ENCODE measurements at places on chromosomes 11 and 22.
A peak's percentile ranks its signal among the peaks of the same experiment; 100 is the strongest.

DNA sequence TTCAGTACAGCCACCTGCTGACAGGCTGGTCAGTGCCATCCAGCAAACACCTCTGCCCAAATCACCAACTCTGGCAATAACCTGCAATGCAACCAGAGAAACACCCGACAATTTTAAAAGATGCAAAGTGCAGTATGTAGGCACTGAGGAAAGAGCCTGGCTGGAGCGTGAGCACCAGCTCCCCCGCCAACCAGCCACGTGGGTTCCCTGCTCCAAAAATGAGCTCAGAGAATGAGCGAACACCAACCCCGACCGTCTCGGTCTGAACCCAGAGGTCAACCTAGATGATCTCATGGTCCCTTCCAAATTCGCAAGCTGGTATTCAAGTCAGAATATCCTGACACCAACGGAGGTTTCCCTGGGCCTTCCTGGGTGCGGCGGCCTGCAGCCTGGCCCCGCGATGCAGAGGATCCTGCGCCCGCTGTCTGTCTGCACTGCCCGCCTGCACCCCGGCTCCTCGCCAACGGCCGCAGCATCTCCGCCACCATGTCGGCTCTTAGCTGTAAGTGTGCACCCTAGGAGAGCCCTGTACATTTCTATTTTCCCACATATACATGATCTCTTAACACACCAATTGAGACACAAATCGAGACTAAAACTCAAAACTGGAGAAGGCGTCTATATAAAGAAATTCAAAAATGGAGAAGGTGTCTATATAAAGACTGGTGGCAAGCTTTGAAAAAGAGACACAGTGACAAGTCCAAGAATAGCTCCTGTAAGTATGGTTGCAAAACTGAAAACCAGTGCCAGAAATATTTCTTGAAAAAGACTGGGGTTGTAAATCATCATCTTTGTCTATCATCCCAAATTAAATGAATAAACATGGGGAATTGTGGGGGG is 22.8 kb downstream of the TMEM184B start:
- no peak for DNase-seq

- DNase-seq: no peak
These were observed 6.5 kb downstream of the ZFTA start for GRCh38 chr11:63761931-63762653.

- no peak for DNase-seq
These were observed 549.3 kb upstream of the CADM1 start for GRCh38 chr11:116053548-116053919.

DNA sequence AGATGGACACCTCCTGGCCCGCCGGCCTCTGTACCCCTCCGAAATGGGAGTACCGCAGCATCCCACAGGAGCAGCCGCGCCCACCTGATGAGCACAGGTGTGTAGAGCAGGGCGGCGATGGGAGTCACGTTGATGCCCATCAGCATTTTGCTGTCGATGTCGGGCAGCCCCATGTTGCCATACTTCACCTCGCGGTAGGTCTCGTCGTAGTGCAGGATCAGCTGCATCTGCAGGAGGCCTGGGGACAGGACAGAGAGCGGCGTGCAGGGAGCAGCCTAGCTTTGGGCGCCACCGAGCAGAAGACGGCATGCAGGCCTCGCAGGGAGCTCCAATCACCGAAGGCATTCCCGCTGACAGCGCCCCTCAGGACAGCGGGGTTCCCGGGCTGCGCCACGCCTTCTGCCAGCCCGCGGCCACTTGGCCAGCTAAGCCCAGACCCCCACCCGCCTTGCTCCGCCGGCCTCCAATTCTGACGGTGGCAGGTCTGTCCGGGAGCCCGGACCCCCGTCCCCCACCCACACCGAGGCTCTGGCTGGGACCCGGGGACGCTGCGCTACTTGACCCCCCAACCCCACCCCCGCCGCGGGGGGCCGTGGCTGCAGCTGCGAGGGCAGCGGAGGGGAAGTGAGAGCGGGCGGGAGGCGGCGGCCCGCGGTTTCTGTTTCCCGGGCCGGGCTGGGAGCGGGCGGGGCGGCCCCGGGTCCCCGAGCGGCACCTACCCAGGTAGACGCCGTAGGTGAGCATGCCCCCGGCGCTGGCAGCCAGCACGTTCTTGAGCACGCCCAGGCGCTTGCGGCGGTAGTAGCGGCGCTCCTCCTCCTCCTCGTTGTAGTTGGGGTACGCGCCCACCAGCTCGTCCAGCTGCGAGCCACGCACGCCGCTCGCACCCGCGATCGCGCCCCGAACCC is 705 bp downstream of the UNC93B1 start:
- peak; percentile 56 for DNase-seq

DNA sequence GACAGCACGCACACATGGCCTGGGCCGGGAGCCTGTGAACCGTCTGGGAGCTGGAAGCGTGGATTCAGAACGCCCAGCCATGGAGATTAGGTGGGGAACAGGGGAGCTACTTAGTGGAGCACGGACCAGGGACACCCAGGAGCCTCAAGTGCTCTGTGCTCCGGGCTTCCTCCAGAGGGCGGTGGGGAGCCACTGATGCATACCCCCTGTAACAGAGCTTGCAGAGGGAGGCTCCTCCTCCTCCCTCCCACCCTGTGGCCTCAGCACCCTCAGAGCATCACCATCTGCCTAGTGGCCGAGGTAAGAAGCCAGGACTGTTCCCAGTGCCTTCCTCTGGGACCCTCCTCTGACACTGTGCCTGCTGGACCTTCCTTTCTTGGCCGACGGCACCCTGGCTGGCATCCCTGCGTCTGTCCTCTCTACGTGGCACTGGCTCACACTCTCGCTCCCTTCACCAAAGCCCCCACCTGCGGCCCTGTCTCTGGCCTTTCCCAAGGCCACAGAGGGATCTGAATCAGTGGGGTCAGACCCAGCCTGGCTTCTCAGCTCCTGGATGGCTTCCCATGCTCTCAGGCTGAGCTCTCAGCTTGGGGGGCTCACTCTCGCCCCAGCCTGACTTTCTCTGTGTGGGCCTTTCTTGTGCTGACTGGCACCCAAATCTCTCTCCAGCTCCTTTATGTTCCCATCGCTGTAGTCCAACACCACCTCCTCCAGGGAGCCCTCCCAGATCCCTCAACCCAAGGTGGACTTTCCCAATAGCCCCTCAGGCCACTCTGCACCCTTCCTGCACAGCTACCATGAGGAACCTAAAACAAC is 780.9 kb downstream of the BRD1 start:
- peak; percentile 18 for DNase-seq

DNA sequence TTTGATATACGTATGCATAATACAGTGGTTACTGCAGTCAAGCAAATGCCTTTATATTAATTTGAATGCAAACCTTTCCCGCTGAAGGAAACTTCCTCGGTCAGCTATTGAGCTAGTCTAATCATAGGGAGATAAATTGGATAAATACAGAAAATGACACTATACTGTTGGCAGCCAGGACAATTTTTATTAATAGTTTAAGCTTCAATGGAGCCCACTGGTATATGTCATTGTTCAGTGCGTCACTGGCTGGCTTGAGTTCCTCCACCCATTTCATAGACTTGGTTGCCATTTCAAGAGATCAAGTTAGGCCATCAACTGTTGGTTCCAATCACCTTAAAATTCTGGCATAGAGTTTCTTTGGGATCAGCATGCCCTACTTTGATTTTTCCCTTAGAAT is 32.5 kb upstream of the DNAJB7 start:
- no peak for DNase-seq

DNA sequence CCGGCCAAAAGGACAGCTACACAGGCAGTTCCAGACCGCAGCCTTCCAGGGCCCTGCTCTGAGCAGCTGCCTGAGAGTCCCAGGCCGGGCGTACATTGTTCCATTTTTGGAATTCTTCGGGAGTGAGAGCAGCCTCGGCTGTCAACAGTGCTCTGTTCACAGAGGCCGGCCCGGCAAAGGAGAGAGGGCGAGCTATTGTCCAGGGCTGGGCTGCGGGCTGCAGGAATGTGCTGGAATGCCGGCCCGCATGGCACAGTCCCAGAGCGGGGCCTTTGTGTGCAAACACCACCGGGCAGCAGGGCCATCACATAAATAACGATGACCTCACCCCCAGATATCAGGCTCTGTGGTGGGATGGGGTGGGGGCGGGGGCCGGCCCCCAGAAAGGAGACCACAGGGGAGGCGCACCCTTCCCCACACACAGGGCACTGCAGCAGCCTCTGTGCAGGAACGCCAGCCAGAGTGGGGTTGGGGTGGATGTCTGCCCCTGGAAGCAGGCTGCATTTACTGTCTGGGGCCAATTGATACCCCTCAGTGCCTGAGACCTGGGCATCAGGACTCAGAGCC is 15.8 kb downstream of the LINC01488 start:
- no peak for DNase-seq

DNA sequence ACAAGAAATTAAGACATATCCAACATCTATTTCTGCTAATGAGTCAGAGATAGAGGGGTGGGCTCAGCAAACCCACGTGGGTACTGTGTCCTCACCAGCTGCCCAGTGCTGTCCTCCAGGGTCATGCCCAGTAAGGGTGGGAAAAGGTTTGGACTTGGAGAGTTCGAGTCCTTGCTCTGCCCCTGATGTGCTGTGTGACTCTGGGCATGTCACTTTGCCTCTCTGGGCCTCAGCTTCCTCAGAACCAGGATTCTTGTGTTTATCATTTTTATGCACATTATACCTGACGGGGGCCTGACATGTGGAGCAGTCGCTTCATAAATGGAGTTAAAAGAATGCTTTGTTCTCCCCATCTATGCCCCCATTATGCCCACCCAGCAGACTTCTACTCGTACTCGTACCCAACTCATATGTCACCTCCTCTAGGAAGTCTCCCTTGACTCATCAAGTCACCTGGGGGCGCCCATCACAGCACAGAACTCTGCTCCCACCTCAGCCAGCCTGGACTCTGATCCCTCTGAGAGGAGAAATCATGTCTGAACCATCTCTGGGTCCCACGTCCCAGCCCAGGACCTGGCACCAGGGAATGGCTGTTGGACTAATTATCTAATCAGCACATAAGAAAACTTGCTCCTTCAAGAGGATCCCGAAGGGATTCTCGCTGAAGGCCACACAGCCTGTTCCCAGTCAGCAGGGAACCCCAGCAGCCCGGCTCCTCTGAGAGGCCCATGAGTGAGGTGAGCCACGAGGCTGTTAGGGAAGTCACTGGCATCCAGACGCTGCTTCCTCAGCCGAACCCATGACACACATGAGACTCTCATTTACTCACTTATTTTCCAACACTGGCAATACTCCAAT is 38.7 kb upstream of the TSKU start:
- no peak for DNase-seq

DNA sequence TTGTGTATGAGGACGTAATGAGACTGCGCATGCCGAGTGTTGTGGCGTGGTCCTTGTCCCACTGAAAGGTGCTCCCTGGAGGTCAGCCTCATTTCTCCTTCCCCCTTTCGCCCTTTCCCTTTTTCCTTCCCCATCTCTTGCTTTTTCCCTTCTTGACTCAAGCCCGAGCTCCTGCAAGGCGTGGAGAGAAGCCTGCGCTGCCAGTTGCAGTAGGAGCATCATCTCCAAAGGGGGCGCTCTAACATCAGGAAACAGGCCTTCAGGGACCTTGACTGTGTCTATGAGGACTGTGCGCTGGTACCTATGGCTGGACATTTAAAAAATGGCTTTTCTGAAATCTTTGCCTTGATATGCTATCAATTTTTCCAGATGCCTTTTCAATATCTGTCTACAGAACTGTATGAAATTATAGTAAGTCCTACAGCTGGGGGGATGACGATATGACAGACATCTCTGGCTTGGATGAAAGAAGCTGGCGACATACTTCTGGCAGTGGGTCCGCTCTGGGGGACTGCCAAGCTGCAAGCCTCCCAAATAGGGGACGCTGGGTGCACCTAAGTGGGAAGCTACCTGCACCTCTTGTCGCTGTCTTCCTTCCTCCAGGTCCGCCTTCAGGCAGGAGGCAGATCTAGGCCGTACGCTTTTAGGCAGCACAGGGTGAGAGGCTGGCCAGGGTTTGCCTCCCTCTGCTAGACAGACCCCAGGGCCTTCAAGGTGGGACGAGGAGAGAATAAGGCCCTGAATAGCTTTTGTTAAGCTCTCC is 96.5 kb downstream of the NXPE2 start:
- no peak for DNase-seq

GRCh38 chr22:33864723-33865130 is 55.5 kb downstream of the LARGE1 start:
- DNase-seq: no peak

GRCh38 chr11:113484223-113484622 is 9.0 kb upstream of the DRD2 start:
- DNase-seq: no peak

DNA sequence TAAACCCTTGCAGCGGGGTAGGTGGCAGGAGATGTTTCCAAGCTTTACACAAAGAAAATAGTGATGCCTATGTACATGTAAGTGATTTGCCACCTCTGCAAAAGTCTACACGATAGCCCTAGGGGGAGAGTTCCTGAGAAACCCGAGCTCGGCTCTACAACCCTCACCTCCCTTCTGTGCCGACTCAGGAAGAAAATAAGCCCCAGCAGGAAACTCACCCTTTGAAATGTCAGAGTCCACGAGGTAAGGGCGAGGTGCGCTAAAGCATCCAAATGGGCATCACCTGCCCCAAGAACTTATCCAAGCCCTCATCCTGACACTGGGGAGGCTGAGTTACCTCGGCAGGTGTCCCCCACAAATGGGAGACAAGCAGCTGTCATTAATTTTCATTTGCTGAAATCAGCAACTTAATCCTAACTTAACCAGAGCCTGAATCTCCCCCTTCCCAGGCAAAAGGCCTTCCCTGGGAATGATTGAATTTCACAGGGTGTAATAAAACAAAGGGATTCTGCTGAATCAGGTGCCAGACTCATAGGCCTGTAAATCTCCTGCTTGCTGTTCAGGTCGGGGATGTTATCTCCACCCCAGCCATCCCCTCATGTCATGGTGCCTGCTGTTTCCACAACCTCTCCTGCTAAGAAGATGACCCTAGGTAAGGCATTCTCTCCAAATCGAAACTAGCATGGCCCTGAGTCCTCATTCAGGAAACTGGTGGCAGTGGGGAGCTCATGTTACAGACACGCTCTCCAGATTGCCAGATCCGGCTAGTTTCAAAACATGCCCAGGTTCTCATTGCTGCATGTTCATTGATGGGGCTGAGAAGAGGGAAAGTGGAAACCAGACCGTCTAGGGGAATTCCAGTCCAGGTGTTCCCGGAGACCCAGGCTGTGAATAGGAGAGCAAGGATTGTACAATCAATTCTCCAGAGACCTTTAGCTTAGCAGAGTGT is 105.3 kb upstream of the KIRREL3 start:
- no peak for DNase-seq

DNA sequence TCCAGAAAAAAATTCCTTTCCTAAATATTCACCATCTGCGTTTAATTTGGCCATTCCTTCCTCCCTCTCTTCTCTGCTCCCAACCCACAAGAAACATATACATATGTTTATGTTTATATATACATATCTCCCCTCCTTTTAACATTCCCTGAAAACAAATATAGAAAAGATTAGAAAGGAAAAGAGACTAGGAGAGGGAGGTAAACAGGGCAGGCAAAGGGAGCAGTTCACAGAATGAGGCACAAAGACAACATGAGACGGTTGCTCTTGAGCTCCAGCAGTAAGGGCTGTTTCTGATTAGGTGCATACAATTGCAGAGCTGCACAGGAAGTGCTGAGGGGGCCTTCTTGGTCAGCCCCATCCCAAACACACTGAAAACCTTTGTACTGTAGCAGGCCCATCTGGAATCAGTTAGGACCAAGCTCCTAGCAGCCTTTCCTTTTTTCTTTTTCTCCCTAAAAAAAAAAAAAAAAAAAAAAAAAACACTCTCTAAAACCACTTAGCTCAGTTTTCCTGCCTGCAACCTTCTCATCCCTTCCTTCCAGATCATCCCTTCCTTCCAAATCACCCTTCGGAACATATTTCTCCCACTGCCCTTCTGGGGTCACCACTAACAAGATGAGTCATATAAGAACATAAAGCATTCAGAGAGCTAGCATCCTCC is 57.0 kb downstream of the RBFOX2 start:
- no peak for DNase-seq
